ENCODE measurements at places on chromosomes 3 and 15.

GRCh38 chr15:83899670-83900069, 245.7 kb downstream of the ADAMTSL3 start:
- DNase-seq: no peak

DNA sequence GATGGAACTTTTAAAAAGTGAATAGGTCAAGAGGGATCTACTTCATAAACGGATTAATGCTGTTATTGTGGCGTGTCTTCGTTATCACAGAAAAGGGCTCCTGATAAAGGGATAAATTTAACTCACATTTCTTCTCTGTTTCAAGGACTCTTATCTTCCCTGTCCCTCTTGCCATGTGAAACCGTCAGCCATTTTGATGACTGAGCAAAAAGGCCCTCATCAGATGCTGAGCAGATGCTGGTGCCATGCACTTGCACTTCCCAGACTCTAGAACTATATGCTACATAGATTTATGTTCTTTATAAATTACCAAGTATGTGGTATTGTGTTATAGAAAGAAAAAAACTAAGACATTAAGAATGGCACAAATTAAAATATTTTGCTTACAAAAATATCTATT, 1011.8 kb upstream of the GBE1 start:
- DNase-seq: no peak

DNA sequence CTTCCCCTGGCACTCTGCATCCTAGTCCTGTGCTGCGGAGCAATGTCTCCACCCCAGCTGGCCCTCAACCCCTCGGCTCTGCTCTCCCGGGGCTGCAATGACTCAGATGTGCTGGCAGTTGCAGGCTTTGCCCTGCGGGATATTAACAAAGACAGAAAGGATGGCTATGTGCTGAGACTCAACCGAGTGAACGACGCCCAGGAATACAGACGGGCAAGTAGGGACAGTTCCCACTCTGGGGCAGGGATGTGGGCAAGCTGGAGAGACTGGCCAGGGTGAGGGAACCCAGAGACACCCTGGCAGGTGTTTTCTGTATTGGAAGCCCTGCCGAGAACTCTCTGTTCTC, 247 bp downstream of the FETUB start:
- DNase-seq: no peak

GRCh38 chr3:115111632-115112031, 35.5 kb downstream of the ZBTB20 start:
- no peak for DNase-seq

- no peak for DNase-seq
Observed at GRCh38 chr3:123392871-123393620, 55.8 kb downstream of the ADCY5 start.

- DNase-seq: no peak
Observed at GRCh38 chr3:19901918-19902317, 32.1 kb downstream of the EFHB start.
